ENCODE measurements at places on chromosomes 16 and 17.

GRCh38 chr17:43740541-43740940, 18.1 kb downstream of the SOST start:
- DNase-seq, result no peak

- DNase-seq, result no peak
These were observed 34.1 kb downstream of the TK2 start for GRCh38 chr16:66515596-66516508.

- no peak for DNase-seq
These were observed 2.0 kb downstream of the DNASE1L2 start for GRCh38 chr16:2238150-2238837.

DNA sequence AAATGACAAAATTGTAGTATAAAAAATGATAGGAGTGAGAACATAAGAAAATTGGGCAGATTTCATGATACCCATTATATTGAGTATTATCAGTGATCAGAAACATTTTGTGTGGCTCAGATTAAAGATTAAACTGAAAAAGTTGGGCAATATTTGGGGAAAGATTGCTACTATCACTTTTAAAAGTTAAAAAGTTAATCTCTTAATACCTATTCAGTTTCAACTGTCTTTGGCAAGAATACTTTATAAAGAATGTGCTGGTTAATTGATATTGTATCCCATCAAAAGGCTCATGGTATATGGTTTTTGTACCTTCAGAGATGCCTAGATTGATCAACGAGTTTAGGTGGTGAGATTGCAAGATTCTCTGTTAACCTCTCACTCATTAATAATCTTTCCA, 55.8 kb downstream of the BPTF start:
- no peak for DNase-seq

DNA sequence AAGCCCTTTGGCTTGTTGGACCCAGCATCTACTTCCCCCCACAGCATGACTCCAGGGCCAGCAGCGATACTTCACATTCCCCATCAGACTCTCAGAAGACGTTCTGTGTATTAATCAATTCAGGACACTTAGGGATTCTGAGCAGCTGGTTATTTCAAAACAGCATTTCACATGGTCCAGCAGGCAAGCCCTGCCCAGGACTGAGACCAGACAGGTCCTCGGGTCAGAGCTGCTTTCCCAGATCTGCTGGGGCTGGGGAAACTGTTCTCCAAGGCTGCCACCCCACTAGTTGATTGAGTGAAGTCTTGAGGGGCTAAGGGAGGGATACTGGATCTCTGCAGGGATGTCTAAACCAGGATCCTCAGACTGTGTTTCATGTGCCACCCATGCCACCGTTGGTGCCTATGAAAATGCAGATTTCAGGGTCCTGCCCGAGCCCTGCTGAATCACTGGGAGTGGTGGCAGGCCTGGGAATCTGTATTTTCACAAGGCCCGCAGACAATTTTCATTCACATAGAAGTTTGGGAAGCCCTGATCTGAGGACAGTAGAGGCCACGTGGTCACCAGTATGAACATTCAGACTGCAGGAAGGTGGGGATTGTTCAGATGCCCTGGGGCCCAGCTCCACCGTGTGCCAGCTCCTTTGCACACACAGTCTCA, 40.6 kb upstream of the CDH5 start:
- no peak for DNase-seq

- DNase-seq, result no peak
These were observed 143.5 kb downstream of the MYO1D start for GRCh38 chr17:32733401-32733800.

GRCh38 chr17:37517881-37518280, 28.2 kb downstream of the DUSP14 start:
- DNase-seq, result no peak

GRCh38 chr16:10196999-10197398, 14.8 kb upstream of the GRIN2A start:
- DNase-seq, result no peak

GRCh38 chr17:1896243-1897104, 66.7 kb downstream of the RPA1 start:
- DNase-seq, result no peak

- DNase-seq, result no peak
These were observed 46.7 kb downstream of the PIPOX start for GRCh38 chr17:29089601-29090044.

DNA sequence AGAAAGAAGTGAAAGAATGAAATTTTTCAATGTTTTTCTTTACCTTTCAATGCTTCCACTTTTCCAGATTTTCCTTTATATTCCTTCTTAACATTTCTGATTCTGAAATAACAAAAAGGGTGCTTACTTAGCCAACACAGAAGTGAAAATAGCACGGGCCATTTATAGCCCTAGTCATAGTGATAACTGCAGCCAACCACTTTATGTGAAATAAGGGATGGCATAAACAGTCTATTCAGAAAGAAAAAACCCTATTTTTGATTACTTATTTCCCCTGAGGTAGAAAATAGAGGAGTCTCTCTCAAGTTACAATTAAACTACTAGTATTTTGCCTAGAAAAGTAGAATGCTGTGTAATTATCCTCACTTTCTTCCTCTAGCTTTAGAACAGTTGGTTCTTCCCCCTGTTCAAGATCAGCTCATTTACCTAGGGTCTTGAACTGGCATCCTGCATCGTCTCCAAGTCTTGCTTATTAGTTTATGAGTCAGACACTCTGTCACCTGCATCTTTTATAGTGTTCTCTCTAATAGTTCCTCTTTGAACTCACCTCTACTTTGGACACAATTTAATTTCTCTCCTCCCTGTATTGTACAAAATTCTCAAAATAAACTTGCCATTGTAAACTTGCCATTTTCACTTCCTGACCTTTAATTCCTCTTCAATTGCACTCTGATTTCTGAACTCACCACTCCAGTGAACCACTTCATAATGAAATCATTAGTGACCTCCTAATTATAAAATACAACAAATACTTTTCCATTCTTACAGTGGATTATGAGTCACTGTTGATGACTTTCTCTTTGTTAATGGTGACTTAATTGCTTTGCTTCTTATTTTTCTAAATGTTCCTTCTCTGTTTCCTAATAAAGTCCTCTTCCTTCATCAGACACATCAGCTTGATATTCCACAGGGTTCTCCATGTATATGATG, 23.6 kb downstream of the ABCA6 start:
- DNase-seq, result no peak

- no peak for DNase-seq
These were observed 3.4 kb downstream of the ABCA9 start for GRCh38 chr17:69057280-69057679.

GRCh38 chr17:45222014-45222288, 266 bp downstream of the FMNL1 start:
- DNase-seq, result no peak

GRCh38 chr17:78899361-78900260, 3.4 kb downstream of the CEP295NL start:
- no peak for DNase-seq

GRCh38 chr17:34434052-34434451, 71.0 kb upstream of the CCL1 start:
- no peak for DNase-seq

DNA sequence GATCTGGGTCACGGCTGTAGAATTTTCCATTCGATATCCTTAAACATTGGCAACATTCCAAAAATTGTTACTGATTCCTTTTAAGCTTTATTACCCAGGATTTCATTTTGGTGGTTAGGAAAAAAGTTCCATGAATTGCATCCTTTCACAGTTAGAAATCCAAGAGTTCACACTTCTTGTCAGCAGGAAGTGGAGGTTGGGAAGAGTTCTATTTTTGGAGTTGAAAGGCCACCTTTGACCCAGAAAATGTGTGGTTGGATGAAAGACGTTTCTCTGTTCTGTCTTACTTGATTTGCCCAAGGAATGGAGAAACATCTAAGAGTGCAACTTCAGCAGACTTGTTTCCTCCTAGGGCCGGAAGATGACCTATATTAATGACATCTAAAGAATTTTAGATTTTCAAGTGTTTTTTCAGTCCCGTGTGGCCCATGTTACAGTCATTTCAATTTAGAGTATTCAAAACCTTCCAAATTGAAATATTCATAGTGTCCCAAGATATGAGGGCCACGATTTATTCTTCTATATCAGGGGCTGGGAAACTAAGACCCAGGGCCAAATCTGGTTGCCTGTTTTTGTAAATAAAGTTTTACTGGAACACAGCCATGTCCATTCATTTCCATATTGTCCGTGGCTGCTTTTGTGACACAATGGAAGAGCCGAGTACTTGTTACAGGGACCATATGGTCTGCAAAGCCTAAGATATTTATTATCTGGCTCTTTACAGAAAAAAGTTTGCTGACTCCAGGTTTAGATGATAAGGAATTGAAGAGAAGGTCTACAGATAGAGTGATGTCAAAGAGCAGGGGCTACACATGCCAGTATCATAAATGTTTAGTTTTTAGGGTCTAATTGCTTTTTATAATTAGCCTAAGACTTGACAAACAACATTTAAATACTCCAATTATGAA, 50.2 kb downstream of the CDK5R1 start:
- DNase-seq, result no peak

GRCh38 chr17:19975601-19976000, 2.0 kb downstream of the AKAP10 start:
- no peak for DNase-seq

DNA sequence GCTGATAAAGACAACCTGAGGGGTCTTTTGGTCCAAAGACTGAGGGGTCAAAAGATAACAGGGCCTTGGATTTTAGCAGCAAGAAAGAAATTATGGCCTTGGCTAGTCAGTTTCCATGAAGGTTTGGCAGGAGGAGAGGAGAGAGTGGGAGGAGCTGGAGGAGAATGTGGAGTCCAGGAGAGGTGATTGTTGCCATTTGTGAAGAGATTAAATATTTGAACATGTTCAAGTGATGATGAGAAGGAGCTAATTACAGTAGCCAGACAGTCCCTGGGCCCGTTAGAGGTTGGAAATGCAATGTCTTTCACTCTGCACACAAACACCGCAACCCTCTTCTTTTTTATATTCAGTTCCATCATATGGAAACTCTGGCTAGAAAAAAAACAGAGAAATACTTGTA, 68.6 kb downstream of the TNRC6C start:
- no peak for DNase-seq

DNA sequence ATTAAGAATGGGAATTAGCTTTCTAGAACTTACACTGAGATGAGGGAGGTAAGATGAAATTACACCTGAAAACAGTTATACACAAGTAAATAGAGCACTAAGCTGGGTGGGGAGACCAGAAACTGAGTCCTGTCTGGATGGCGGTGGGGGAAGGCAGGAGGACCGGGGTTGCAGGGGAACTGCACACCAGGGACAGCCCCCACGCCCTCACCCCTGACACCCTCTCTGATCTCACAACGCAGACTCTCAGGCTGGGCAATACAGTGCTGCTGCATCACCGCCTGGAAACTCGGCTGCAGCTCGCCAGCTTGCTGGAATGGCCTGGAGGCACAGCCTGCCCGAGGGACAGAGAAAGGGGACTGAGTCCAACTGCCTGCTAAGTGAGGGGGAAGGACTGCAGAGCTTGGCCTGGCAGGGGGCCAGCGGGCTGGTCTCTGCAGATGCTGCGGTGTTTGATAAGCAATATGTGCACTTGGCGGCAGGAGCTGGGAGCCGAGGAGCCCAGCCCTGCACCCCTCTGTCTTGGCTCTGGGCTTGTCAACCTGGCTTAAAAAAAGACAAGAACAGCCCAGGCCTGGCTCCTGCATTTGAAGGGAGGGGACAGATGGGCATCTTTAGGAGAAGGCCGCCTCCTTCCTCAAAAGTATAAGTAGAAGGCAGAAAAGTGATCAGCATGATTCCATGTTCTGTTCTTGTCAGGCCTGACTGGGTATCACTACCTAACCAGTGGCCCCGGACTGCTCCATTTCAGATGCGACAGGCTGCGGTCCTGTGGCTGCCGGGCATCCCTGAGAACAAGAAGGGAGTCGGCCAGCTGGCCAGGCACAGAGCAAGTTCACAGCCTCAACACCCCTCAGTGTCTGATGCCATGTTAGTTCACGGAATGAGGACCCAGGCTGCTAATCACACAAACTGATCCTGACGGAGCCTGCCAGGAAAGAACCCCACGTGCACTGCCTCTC, 30.2 kb downstream of the SPHK1 start:
- no peak for DNase-seq

DNA sequence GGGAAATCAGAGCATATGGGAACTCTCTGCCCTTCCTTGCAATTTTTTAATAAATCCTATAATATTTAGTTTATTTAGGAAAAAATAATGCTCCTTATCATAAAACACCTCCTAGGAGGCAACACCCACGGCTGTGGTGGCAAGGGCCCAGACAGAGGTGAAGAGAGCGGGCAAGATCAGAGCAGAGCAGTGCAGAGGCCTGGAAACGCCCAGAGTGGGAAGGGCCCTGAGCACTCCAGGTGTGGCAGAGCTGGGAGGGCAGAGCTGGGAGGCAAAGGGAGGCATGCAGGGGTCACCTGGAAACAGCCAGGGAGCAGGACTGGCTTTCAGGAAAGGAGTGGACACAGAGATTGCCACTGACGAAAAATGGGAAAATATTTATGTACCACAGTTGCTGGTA, 17.3 kb downstream of the FBXO31 start:
- no peak for DNase-seq

GRCh38 chr16:65749506-65749905, 617.0 kb upstream of the CDH5 start:
- DNase-seq, result no peak

GRCh38 chr16:84884596-84885341, 65.0 kb downstream of the CRISPLD2 start:
- no peak for DNase-seq

DNA sequence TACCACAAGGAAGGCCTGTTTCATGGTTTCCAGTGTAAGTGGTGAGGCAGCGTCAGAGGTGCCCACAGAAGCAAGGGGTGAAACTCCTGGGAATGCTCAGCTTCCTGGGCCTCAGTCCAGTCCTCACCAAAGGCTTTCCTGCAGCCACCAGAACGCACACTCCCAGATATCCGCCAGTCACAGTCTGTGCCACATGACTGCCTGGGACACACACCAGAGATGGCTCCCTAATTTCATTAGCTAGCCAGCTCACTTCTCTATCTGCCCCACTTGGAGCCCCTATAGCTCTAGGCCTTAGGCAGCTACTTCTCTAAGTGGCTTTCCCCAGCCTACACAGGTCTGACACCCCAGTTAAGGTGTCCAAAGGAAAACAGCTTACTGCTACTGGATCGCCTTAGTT, 77.0 kb downstream of the CYTH1 start:
- DNase-seq, result no peak

DNA sequence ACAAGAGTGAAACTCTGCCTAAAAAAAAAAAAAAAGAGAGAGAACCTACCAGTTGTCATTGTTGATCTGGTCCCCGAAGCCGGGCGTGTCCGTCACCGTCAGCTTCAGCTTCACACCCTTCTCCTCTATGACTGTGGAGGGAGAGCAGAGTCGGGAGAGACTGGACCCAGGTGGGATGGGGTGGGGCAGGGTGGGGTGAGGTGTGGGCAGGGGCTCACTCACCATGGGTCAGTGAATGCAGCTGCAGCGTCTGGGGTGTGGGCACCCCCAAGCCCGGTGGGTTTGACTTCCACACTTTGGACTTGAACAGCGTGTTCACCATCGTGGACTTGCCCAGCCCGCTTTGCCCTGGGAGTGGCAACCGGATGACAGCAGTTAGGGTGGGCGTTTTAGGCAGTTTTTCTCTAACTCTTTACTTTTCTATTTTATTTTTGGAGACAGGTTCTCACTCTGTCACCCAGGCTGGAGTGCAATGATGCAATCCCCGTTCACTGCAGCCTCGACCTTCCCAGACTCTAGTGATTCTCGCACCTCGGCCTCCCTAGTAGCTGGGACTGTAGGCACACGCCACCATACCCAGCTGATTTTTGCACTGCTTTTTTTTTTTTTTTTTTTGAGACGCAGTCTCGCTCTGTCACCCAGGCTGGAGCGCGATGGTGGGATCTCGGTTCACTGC, 2.2 kb downstream of the SEPTIN12 start:
- no peak for DNase-seq
